ENCODE measurements at places on chromosomes 4 and X.
A peak's percentile ranks its signal among the peaks of the same experiment; 100 is the strongest.

DNA sequence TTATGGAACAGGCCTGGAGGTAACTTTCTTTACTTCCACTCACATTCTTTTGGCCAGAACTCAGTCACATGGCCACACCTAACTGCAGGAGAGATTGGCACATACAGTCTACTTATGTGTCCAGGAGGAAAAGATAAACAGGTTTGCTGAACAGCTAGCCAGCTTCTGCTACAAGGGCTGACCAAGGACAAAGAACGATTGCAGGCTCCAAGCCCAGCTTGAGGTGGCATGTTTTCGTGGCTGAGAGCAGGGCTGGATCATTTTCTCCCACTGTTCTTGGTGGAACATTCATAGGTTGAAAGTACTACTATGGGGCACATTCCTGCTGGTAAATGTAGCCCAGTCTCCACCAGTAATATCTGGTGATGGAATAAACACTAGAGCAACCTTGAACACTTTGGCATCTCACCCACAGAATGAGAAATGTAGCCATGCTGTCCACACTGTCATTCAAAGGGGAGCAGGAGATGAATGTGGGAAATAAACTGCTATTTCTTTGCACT, 28.2 kb downstream of the NHS start:
- no peak for DNase-seq

- DNase-seq = peak; percentile 10
These were observed 807 bp downstream of the USP9X start for GRCh38 chrX:41085878-41086626.

- no peak for DNase-seq
These were observed 156.3 kb downstream of the TMEM164 start for GRCh38 chrX:110159235-110159634.

GRCh38 chrX:124208660-124209059, 123.8 kb upstream of the TEX13D start:
- DNase-seq = no peak

- no peak for DNase-seq
These were observed 96.5 kb downstream of the CHRDL1 start for GRCh38 chrX:110699109-110699508.

- no peak for DNase-seq
These were observed 6.7 kb upstream of the PLAC8 start for GRCh38 chr4:83121246-83121645.

DNA sequence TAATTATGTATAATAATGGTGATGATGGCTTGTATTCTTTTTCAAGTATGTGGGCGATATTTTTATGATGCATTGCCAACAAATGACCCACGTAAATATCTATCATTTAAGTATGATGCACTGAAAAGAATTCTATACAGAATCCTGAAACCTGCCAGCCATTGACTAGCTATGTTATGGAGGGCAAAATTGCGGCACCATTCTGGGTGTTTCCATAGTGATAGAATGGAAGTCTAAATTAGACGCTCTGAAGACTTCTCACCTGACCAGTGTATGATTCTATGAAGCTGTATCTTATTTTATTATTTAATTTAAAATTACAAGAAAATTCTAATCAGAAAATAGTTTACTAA, 677 bp upstream of the CENPC start:
- DNase-seq = no peak

- no peak for DNase-seq
These were observed 110.5 kb downstream of the IL1RAPL1 start for GRCh38 chrX:28697732-28698131.

DNA sequence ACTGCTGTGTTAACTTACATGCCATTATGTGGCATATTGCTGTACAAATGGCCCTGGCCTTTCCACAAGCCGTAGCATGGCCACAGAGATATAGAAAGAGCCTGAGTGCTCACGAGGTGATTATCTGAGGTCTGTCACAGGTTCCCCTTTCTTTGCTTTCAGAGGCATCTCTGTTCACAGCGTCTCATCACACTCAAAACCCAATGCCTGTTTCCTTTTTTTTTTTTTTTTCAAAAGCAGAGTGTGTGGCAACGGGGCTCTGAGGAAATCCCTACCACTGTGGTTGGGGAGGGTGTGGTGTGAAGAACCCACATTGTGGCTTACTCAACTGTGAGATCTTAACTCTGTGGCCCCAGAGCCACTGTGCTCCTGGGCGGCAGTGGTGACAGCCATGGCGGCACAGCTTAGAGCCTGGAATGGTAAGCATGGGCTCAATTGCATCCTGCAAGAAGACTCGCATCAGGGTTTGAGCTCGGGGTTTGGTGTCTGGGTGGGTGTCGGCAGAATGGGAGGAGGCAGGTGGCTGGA, 30.8 kb downstream of the RTL5 start:
- no peak for DNase-seq

- no peak for DNase-seq
These were observed 115.0 kb downstream of the CEP44 start for GRCh38 chr4:174398728-174399127.

DNA sequence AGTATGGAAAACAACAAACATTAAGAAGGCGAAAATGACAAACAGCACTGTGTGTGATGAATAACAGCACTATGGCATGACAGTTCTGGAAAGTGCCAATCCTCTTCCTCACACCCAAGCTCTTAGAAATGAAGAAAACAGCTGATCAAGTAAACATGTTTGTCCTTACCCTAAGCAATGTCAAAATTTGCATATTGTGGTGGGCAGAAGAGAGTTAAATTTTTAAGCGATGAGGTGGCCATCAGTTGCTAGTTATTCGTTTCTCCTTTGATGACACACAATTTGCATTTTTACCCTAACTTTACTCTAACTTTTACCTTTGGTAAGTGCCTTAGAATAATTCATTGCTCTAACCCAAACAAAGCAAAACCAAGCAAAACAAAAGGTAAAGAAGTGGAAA, 8.8 kb downstream of the PROM1 start:
- DNase-seq = no peak

- DNase-seq = no peak
These were observed 225.8 kb upstream of the NOCT start for GRCh38 chr4:138789796-138790195.

DNA sequence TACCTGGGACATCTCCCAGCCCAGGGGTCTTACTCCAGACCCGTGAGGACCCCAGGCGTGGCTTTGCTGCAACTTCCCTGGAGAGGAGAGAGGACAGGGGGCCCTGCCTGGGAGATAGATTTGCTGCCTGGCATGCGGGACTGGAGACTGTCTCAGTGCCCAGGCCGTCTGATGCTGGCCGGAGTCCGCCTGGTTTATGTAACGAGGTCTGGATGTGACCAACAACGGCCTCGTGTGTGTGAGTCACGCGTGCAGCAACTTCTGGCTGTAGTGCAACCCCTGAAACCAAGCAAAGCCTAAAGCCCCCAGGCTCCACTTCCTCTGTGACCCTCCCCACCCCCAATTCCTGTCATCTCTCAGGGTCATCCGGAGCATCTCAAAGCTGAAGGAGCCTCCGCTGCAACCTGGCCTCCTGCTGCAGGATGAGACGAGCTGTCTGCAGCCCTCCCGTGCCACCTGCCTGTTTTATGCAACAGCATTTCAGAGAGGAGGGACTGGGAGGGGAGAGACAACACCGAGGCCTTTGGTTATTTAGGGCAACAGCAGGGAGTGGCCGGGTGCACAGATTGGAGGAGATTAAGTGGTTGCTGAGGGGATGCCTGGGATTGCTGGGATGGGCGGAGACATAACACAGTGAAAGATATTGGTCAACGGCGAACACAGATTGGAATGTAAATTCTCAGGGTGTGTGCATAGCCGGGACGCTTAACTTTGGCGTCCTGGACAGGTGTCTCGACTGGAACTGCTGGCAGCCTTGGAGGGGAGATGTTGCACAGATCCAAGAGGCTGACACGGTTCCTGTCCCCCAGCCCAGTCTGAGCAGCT, 16.0 kb downstream of the XG start:
- DNase-seq = no peak

DNA sequence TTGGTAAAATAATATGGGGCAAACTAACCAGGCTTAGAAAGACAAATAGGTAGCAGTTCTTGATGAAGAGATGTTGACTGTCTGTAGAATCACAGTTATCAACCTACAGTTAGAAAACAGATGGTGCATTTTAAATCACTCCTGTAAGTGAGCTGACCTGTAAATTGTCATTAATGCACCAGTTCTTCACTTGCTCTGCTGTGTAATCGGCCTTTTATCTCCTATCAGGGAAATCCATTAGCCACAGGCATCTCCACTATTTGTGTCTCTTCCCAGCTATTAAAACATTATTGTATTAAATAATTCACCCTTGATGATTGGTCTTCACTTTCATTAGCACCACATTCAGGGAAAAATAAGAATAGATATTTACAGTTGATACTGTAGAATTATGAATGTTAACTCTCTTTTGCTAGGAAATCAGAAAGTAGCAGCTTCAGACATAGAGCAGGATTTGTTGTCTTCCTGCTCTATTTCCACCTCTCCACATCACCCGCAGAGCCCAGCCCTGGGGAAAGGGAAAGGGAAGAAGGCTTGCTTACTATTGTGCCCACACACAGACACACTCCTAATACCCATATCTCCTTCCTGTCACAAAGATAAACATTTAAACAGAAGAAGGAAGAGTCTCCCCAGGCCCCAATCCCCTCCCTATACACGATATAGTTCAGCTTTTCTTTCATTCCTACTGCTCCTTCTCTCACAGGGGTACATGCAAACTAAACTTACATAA, 97.1 kb downstream of the REELD1 start:
- no peak for DNase-seq

DNA sequence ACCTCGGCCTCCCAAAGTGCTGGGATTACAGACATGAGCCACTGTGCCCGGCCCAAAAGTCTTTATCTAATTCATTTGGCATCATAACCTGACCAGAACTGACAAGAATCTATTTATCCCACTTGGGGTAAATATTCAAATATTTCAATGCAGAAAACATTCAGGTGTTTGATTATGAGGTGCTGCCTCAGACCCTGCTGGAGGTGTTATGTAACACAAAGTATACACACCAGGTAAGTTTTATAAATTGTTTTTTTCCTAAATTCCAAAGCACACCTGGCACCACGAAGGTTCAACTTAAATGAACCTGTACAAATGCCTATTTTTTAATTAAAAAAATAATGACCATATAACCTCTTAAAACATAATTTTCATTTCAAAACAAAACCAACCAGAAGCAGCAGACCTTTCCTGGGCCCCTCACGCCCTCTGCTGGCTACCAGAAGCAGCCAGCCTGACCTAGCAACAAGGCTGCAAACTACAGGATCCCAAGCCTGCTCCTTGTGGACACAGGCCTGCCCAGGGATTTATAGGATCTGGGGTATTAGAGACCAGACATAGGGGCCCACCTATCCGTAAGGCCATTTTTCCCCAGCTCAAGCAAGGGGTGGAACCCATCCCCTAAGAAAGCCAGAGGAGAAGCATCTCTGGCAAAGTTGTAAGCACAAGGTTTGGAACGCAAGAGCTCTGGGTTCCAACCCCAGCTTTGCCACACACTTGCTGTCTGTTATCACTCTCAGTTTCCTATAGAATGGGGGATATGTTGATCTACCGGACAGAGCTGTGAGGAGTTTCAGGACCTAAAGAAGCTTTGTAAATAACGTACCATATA, 11.7 kb downstream of the OTUD5 start:
- no peak for DNase-seq

DNA sequence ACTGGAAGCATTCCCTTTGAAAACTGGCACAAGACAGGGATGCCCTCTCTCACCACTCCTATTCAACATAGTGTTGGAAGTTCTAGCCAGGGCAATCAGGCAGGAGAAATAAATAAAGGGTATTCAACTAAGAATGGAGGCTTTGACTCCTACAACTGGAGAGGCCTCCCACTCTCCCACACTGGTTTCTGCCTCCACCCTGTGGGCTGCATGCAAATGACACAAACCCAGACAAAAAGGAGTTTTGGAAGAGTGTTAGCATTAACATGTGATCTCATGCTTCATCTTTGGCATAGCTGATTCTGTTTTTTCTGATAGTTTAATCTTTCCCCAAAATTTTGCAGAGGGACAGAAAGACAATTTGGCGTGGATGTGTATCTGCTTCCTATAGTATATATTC, 80.8 kb upstream of the IQCM start:
- DNase-seq = no peak

- no peak for DNase-seq
These were observed 83.5 kb downstream of the NPNT start for GRCh38 chr4:105978684-105979296.

- DNase-seq = no peak
These were observed 17.7 kb downstream of the COL4A6 start for GRCh38 chrX:108420481-108420880.

DNA sequence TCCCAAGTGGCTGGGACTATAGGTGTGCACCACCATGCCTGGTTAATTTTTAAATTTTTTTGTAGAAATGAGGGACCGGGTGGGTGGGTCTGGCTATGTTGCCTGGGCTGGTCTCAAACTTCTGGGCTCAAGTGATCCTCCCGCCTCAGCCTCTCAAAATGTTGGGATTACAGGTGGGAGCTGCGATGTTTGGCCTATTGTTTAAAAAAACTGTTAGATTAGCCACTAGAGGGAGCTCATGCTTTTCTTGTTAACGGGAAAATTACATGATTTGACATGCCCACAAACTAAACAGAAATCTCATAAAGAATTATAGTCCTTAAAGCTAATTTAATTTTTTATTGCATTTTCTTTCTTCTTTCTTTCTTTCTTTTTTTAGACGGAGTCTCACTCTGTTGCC, 5.0 kb upstream of the SDAD1 start:
- DNase-seq = no peak

- DNase-seq = no peak
These were observed 147.2 kb upstream of the DIPK2B start for GRCh38 chrX:45347877-45348276.

GRCh38 chrX:16517039-16517605, 132.8 kb upstream of the S100G start:
- no peak for DNase-seq

DNA sequence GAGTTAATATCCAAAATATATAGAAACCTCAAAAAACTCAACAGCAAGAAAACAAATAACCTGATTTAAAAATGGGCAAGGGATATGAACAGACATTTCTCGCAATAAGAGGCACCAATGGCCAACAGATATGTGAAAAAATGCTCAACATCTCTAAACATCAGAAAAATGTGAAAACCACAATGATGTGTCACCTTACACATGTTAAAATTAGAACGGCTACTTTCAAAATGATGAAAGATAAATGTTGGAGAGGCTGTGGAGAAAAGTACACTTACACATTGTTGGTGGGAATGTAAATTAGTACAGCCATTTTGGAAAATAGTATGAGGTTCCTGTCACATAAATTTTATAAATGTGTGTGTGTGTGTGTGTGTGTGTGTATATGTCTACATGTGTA, 731.3 kb downstream of the DMD start:
- DNase-seq = no peak

DNA sequence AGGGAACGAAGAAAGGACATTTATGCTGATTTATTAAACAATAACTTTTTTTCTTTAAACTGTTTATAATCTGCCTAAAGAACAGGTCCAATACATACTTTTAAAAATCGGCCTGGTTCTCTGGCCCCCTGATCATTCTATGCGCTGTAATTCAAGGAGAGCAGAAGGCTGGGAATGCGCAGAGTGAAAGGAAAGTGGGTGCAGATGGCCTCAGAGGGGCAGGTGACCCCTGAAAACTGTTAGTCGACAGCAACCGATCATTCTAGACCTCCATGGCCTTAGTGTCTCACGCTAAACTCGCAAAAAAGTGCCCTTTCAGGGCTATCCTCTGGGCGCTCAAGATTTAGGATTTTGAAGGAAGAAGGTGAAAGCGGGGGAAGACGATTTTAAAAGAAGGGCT, 2.2 kb downstream of the PDE5A start:
- no peak for DNase-seq
